OCI-LY7 (cell line): ENCODE measurements at places on chromosomes 7 and 10. TPM values are rescaled to one million over a fixed set of nuclear protein-coding genes. Genes with fewer than 3 reads are reported as not detected.

- no peak for DNase-seq
Measured at GRCh38 chr10:47311193-47311931, 10.9 kb upstream of the GDF2 start.

The SLK gene
- total RNA-seq = 19.4 and 21.2 TPM in 2 replicates

The TMEM139 gene
- total RNA-seq = 0.46 and 0.48 TPM in 2 replicates

- no peak for DNase-seq
Measured at GRCh38 chr7:103577059-103577458, 131.1 kb upstream of the SLC26A5 start.

GRCh38 chr10:32941357-32941756 lies 16.7 kb downstream of the ITGB1 start:
- DNase-seq = no peak

- no peak for DNase-seq
Measured at GRCh38 chr10:78757344-78757925, 311.3 kb upstream of the ZMIZ1 start.

The PITX3 gene
- total RNA-seq = not detected in 2 replicates

- no peak for DNase-seq
Measured at GRCh38 chr7:84069999-84070500, 124.5 kb downstream of the SEMA3A start.

The COL13A1 gene
- not detected in 2 replicates for total RNA-seq

GRCh38 chr7:70764701-70765208 lies 367.2 kb upstream of the GALNT17 start:
- peak; percentile 19 for DNase-seq

DNA sequence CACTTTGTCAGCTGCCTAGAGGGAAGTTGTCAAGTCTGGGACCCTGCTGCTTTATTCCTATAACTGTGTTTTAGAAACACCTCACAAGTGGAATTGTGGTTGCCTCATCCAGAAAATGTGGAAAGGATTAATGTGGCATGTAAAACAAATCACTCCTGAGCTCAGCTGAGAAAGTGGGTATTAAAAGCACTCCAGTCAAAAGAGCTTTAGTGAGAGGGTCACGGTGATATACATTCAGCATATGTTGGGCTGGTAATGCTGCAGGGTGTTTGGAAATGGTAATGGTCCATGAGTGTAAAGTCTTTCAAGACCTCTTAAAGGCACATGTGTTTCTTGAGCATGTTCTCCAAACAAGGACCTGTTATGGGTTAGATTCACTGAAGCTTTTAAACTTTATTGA lies 318.2 kb upstream of the MEOX2 start:
- DNase-seq = no peak

The UNC5B gene
- total RNA-seq = not detected in 2 replicates

- no peak for DNase-seq
Measured at GRCh38 chr10:113897693-113898618, 43.5 kb downstream of the NHLRC2 start.

The STRIP2 gene
- 4.2 and 4.3 TPM in 2 replicates for total RNA-seq

DNA sequence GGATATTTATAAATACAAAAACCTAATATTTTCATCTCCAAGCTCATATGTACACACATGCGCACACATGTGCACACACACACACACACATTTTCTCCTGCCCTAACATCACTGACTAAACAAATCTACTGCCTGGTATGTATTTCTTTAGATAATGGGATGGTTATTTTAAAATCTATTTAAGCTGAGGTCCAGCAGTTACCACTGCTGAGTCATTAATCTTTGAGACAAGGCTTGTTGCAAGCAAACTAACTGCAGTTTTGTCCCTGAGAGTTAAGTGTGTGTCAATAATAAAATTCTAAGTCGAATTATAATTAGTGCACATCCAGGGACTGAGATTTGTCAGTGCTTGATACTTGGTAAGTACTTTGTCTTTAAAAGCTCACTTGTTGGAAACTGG lies 135.1 kb downstream of the VPS50 start:
- DNase-seq = no peak

GRCh38 chr10:71475243-71475871 lies 78.6 kb downstream of the CDH23 start:
- DNase-seq = peak; percentile 55

- no peak for DNase-seq
Measured at GRCh38 chr7:43729924-43730248, 563 bp upstream of the COA1 start.

- DNase-seq = no peak
Measured at GRCh38 chr10:128116187-128116586, 10.0 kb downstream of the MKI67 start.

DNA sequence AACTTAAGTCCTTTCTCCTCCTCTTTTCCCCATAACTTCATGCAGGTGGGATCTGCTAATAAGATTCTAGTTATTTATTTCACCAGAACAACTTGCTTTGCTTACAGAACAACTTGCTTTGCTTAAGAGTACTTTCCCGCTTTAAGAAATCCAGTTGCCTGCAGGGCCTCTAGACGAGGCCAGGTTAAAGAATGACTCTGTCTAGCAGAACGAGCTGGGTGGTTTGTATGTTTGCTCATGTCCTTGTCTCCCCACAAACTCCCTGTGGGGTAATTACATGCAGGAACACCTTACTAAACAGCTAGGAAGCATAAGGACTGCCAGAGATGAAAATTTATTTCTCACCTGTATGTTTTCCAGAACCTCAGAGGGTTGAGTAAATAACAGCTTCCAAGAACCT lies 8.8 kb upstream of the FZD8 start:
- DNase-seq = no peak

The CALHM3 gene
- total RNA-seq = not detected in 2 replicates

- DNase-seq = no peak
Measured at GRCh38 chr10:56698506-56698905, 337.4 kb upstream of the ZWINT start.

The PTER gene
- total RNA-seq = 27.4 and 29.7 TPM in 2 replicates

The SEMA3A gene
- total RNA-seq = not detected in 2 replicates

GRCh38 chr7:40237731-40238130 lies 102.9 kb downstream of the SUGCT start:
- no peak for DNase-seq

GRCh38 chr7:101278461-101279292 lies 33.8 kb upstream of the FIS1 start:
- DNase-seq = no peak

The CNTNAP2 gene
- 0.41 TPM in 1 of 2 replicates, not detected in the other for total RNA-seq

DNA sequence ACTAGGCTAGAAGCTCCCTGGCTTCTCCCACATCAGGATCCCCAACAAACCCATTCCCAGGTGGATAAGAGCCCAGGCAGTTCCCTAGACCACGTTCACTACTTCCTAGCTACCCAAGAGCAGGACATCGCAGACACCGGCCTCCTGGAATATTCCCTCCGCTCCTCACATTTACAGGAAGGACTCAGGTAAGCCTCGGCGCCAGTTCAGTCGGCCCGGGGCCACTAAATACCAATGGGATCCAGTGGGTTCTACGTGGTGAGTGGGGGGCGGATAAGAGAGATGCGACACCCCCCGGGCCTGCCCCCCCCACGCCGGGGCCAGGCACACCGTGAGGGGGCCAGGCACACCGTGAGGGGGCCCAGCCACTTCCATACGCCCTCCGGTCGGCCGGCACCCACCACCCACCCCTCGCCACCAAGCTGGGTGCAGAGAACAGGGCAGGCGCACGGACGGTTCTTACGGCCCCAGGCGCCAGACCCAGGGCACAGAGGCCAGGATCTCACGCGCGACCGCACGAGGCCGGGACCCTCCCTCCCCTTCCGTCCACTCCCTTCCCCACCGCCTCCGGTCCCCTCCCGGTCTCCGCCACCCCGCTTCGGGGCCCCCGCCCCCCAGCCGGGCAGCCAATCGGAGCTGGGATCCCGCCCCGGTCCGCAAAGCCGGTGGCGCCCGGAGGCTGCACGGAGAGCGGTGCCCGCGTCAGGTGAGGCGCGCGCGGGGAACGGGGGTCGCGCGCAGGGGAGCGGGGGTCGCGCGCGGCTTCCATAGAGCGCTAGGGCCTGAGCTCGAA lies at the start of gene BLVRA:
TSS of gene BLVRA (plus strand) at position 652 of the 793 bp plus-strand sequence. CDS start 12,479 bp downstream, outside the sequence.
- DNase-seq = no peak

The ABCC2 gene
- total RNA-seq = 0.59 and 1.2 TPM in 2 replicates

The HOXA2 gene
- total RNA-seq = 0.42 TPM in 1 of 2 replicates, not detected in the other

GRCh38 chr7:68688416-68689086 lies 909.7 kb upstream of the AUTS2 start:
- no peak for DNase-seq

GRCh38 chr10:84605802-84606201 lies 277.4 kb downstream of the CCSER2 start:
- DNase-seq = no peak

The NAT16 gene
- not detected in 2 replicates for total RNA-seq

DNA sequence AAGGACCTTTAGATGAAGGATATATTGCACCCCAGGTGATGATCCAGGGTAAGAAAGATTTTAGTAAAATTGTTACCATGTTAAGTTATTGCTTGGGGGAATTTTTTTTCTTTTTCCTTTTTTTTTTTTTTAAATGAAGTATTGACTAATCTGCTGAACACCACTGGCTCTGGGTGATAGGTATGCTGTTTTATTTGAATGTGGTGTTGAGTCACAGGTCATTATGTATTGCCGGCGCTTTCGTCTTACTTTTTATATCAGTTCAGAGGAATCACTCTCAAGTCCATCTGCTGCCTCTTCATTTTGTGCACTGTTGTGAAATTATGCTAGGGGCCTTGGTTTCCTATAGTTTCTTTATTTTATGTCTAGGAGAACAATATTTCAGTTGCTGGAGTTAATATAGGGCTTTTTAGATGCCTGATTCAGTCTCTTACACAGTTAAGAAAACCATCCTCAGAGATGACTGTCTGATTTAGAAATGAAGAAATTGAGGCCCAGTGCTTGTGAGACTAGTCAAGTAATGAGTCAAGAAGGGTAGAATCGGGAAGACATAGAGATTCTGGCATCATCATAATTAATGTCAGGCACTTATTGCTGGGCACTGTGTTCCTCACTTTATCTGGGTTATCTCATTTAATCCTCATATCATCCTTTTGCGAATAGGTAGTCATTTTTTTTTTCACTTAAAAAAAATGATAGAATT lies 38.7 kb downstream of the NRF1 start:
- DNase-seq = no peak

The EIF4EBP2 gene
- total RNA-seq = 59.8 and 64.4 TPM in 2 replicates

DNA sequence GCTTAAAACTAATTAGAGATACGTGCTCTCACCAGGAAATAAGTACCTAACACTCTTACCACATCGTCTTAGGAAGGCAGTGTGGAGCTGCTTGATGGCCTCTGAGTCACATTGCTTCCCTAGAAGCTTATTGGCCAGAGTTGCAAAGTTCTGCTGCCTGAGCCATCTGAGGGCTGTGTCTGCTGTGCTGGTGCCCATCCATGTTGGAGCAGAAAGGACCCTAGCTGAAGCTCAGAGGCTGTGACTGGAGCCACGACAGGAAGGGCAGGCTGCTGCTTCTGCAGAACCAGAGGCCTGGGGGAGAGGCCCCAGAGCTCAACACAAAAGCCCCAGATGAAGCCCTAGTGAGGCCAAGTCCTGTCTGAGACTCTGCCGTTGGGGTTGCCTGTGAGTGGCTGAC lies 64.8 kb upstream of the IGFBP3 start:
- no peak for DNase-seq

DNA sequence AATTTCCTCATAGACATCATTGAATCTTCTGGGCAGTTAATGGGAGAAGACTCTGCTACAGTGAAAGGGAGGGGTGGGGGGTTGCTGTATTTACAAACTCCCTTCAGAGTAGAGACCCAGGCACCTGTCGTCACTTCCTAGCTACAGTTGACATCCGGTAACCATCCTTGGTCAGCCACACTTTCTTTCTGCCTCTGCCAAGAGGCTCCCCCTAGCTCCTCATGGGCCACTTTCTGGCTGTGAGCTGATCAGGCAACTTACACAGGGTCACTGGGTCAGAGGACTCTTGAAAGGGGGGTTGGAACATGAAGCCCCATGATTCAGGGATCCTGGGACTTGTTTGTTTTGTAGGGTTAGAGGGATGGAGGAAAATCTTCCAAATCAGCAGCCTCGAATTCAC lies 1.2 kb downstream of the TECPR1 start:
- DNase-seq = peak; percentile 78

The BTBD16 gene
- total RNA-seq = not detected in 2 replicates

DNA sequence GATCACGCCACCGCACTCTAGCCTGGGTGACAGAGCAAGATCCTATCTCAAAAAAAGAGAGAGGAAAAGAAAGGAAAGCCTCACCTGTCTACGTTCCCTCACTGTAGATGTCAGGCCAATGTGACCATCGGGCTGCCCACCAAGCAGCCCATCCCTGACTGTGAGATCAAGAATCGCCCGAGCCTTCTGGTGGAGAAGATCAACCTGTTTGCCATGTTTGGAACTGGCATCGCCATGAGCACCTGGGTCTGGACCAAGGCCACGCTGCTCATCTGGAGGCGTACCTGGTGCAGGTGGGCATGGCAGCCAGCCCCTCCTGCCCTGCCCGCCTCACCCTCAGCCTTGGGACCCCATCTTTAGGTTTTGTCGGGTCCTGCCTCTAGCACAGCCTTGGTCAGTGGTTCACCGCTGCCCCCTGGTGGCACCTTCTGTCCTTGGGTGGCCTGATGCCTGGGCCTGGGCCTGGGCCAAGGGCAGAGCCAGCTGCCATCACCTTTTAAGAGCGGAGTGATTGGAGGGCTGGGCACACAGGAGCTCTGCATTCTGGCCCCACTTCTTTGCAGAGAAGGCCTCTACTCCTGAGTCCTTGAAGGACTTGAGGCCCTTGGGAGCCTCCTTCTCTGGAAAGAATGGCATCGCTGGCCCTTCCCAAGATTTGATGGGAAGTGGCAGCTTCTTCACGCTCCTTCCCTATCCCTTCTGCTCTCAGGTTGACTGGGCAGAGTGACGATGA lies 14.4 kb upstream of the AHCYL2 start:
- peak; percentile 74 for DNase-seq

DNA sequence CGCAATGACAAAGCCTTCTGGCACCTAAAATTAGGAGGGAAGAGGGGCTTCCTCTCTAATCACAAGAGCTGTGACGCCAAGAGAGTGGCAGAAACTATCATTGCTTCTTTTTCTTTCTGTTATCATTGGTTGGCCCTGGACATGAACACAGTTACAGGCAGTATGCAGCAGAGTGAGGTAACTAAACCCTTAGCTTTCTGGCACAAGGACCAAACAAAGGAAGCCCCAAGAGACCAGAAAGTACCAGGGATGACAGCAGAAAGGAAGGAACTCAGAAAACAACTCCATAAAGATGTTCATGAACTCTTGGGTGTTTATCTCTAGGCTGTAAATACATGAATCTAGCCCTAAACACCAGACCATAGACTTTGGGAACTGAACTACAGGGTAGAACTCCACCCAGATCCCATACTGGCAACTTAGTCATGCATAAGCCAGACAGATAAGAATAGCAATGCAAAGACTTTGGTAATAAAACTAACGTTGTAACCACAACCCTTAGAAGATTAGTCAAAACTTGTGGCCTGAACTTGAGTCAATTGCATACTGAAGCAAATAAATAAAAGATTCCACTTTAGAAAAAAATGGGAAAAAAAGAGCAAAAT lies 195.7 kb upstream of the PTN start:
- DNase-seq = no peak

DNA sequence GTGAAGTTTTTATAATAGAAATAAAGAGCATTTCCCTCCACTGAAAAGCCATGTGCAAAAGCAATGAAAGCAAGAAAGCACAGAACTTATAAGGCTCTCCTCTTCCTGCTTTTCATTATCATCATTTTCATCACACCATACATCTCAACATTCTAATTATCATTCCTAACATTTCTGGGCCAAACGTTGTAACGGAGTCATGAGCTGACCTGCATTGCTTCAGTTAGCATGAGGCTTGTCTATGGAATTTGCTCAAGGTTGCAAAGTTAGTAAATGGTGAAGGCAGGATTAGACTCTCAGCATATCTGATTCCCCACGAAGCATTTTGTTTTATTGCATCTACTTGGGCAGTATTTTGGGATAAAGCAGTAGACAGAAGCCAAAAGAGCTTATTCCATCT lies 11.4 kb downstream of the SCIN start:
- DNase-seq = no peak

- DNase-seq = no peak
Measured at GRCh38 chr7:2197436-2198155, 35.1 kb downstream of the MAD1L1 start.
